HCEC 1CT (cell line): ENCODE measurements at places on chromosomes 3 and 15.

GRCh38 chr3:141039589-141039988, 11.6 kb upstream of the SPSB4 start:
- no peak for DNase-seq

GRCh38 chr15:74202452-74203401, at the start of gene STRA6:
Gene STRA6, minus strand, starts transcription at chr15:74202787. Its CDS starts 520 bp downstream, at chr15:74202267.
- DNase-seq = no peak

- DNase-seq = no peak
These were observed 7.4 kb downstream of the SLC35A5 start for GRCh38 chr3:112569265-112569664.

- no peak for DNase-seq
These were observed 44.0 kb downstream of the TPRA1 start for GRCh38 chr3:127546554-127546953.

- DNase-seq = peak; percentile 76
These were observed 35.3 kb upstream of the ABHD10 start for GRCh38 chr3:111943533-111943932.

- peak; percentile 97 for DNase-seq
These were observed 258.7 kb upstream of the TGFBR2 start for GRCh38 chr3:30347679-30348216.
